ENCODE measurements at places on chromosomes 12 and 14.

DNA sequence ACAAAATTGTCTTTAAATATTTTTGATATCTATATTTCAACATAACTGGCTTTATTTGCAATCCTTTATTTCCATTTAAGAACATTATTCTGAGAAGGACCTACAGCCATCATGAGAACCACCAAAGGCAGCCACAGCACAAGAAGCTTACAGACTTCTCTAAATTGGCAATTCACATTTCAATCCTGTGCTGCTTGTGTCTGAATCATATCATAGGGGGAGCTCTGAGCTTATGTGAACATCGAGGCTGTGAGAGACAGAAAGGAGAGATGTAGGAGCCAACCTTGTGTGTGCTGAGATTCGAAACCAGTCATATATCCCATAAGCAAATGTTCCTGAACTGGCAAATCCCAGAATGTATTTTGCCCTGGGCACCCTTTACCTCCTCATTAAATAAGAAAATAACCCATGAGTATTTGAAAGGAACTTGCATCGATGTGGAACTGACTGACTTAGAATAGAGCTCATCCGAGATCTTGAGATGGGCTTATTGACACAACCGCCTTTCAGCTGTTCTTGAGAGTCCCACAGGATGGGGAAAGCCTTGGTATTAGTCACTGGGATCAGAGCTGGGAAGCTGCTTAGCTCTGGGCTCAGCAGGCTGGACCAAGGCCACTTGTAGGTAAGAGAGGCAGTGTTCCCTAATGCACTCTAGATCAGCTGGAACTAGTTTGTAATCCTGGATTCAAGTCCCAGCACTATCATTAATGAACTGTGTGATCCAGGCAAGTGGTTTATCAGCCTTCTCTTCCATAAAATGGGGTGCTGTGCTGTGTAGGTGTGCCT is 329.8 kb downstream of the CACNA1C start:
- no peak for DNase-seq

DNA sequence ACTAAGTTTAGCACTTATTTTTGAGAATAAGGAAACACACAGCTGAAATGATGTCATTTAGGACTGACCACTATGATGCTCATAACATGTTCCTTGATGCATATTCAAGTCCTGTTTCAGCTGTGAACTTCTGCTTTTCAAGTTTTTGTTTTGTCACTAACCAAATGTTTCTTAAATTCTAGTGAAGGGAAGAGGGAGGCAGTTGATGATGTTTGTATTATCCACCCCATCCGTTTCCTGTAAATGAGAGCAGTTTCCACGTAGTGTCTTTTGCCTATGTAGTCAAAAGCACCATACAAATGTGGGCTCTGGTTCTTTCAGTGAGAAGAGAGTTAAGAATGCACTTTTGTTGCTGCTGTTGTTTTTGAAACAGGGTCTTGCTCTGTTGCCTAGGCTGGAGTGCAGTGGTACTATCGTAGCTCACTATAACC is 491.8 kb downstream of the PCNX1 start:
- DNase-seq, result no peak

DNA sequence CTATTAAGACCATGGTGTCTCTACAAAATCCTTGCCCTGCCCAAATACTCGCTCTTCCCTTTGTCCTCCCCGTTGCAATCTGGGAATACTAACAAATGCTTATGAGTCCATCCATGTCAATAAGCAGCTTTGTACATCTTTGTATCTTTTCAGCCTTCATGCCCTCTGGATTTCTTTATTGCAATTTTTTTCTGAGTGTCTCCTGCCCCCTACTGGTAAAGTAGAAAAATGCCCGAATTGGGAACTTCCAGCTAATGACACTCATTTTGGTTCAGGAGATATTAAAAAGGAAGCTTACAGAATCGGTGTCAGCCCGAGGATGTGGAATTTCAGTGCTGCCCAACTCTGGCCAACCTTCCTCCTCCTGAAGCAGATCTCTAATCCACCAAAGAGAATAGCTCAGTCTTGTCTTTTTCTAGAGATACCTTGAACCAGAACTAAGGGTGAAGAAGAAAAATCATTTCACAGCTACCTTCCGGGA is 46.0 kb downstream of the SH2B3 start:
- DNase-seq, result peak; percentile 24

- DNase-seq, result no peak
Measured at GRCh38 chr14:53695692-53696214, 260.9 kb downstream of the BMP4 start.

GRCh38 chr12:29024117-29024516 is 125.0 kb upstream of the FAR2 start:
- DNase-seq, result no peak

- no peak for DNase-seq
Measured at GRCh38 chr12:25115677-25116076, 79.3 kb downstream of the DNAI7 start.

DNA sequence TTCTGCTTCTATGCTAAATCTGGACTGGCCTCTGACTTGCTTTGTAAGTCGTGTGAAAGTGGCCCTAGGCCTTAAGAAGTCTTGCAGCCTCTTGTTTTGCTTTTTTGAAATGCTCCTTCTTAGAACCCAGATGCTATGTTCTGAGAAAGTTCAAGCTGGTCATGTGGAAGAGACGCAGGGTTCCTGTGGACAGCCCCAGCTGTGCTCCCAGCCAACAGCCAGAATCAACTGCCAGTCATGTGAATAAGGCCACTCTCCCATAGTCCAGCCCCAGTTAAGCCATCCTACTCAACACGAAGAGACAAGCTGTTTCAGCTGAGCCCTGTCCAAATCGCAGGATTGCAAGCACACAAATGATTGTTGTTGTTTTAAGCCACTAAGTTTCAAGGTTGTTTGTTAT is 37.3 kb upstream of the TBPL2 start:
- DNase-seq, result no peak

- DNase-seq, result peak; percentile 27
Measured at GRCh38 chr14:92924247-92924646, 1.3 kb downstream of the CHGA start.

DNA sequence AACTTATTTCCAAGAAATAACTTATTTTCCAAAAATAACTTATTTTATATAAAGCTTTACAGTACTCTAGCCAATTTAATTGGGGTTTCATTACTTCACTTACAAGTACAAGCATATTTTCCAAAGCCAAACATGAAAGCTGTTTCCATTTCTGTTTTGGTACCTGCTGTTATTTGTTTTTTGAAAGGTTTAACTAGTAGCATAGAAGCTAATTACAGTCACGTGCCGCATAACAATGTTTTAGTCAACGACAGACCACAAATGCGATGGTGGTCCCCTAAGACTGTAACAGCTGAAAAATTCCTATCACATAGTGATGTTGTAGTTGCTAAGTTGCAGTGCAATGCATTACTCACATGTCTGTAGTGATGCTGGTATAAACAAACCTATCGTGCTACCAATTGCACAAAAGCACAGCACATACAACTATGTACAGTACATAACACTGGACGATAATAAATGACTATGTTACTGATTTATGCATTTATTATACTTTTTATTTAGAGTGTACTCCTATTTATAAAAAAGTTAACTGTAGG is 21.7 kb downstream of the PTPN21 start:
- DNase-seq, result no peak
